ENCODE measurements at places on chromosomes 2 and 18.

GRCh38 chr2:25905126-25905525 is 26.8 kb upstream of the ASXL2 start:
- no peak for DNase-seq

DNA sequence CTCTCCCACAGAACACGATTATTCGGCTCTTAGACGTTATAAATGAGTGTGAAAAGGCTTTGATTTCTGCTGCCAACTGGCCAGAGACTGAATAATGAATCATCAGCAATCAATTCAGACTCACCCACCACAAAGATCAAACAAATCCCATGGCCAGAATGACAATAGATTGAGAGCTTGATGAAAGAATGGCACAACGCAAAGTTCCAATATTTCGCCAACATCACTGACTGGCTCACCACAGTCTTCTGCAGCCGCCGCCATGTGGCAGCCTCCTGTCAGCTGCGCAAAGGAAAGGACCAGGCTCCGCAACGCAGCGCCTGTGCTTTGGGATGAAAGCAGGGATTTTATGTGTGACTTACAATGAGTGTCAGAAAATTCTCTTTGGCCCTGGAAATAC is 104.4 kb upstream of the SOX11 start:
- no peak for DNase-seq

GRCh38 chr2:226554701-226555100 is 244.9 kb downstream of the IRS1 start:
- DNase-seq, result no peak

DNA sequence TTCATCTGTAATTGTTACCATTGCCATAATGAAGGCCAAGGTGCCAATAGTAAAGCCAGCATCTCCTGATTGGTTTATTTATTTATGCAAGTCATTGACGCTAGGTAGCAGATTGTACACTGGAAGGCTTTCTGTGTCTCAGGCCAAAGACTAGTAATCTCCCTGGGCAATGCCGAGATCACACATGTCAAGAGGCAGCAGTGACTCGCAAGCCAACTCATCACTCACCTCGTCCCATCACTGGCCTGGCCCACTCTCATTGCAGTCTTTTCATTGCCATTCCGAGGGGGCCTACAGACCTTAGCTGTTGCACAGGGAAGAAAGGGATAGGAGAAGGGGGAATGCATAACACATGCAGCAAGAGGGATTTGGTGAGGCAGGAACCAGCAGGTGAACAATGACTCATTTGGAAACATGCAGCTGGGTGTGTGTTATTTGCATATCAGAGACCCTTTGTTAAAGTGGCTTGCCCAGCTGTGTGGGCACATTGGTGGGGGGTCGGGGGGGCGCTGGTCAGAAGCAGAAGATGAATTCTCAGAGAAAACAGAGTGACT is 448.7 kb upstream of the HNRNPA3 start:
- no peak for DNase-seq

- DNase-seq, result no peak
Observed at GRCh38 chr2:164335947-164336346, 285.3 kb downstream of the GRB14 start.

DNA sequence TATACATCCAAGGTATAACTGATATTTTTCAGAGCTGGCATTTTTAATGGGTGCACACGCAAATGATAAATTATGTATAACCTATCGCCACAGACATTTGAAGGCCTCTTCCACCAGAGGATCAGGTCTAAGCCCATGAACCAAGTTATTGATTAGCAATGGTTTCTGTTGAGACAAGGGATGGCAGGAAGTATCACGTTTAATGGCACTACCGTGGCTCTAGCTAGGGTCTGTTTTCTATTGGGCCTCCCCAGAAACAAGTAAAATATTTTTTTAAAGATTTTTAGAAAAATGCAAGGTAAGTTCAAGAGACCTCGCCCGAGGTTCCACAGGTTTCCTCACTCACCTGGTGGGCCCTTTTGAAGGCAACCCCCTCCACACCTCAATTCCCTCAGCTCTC is 667 bp downstream of the GFPT1 start:
- peak; percentile 17 for DNase-seq

GRCh38 chr2:130759906-130760753 is 4.8 kb downstream of the AMER3 start:
- no peak for DNase-seq

DNA sequence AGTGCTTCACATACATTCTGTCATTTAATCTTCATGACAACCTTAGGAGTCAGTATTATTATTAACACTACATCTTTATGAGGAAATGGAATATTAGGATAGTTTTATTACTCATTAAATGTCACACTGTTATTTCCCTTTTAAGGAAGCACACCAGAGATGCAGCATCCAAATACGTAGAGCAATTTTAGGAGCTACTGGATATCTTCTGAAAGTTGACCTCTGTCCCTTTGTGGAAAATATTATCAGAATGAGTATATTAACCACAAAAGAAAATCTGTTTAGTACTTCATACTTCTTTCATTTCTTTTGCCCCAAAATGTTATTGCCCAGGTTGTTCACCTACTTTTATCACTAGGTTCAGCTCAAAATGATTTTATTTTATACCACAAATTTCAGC is 72.9 kb upstream of the APCDD1 start:
- no peak for DNase-seq

DNA sequence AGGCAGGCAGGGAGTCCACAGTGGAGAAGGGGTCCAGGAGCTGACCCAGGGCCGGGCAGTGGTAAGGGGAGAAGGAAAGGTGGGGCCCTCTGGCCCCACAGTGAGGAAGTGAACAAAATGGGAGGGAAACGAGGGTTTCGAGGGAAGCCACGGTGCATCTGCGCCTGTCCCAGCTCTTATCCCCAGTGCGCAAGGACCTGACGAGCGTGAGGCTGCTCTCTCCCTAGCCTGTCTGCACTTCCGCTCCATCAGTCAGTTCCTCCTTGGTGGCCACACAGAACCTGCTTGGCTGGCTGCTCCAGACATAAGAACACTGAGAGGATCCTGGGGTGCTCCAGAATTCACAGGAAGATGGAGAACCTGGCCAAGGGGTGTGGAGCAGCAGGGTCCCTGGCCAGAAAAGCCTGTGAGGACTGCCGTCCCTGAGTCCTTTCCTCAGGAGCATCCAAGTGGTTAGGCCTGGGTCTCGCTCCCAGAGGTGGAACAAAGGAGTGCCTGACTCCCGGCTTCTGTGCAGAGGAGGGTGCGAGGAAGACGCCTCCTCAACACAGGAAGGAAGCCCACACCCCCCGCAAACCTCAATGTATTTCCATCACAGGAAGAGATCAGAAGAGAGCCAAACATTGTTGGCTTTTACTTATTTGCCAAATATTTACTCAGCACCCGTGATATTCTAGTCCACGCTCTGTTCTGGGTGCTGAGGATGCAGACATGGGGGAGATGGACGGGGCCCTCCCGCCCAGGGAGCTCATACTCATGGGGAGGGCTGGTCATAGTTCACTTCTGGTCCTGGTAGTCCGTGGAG is 43.7 kb upstream of the SEMA4C start:
- DNase-seq, result no peak

- DNase-seq, result peak; percentile 66
Observed at GRCh38 chr18:58552057-58552461, 76.8 kb downstream of the ALPK2 start.

DNA sequence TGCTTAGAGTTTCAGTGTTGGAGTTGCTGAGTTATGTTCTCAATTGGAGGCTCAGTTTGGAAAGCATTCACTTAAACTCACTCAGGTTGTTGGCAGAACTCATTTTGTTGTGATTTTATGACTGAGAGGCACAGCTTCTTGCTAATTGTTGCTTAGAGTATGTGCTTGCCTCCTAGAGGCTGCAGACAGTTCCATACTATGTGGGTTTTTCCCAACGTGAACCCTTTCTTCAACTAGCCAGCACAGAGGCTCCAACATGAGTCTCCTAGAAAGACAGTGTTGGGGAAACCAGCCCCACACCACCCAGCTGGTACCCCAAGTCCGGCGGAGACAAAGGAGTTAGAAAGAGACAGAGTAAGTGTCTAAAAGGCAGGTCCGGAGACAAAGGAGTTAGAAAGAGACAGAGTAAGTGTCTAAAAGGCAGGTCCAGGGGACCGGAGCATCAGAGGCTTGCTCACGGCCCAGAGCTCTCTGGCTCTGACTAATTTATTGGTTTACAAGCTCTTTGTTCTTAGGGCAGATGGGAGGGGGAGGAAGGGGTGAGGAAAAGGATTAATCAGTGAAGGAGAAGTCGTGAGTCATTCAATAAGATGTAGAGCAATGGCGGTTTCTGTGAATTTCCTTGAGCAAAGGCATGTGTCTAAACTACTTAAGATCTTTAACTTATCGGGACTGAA is 999.7 kb upstream of the LRRTM1 start:
- peak; percentile 37 for DNase-seq

GRCh38 chr2:98505311-98505808 is 60.7 kb downstream of the INPP4A start:
- no peak for DNase-seq

GRCh38 chr18:54284535-54284934 is 15.2 kb downstream of the POLI start:
- DNase-seq, result no peak

DNA sequence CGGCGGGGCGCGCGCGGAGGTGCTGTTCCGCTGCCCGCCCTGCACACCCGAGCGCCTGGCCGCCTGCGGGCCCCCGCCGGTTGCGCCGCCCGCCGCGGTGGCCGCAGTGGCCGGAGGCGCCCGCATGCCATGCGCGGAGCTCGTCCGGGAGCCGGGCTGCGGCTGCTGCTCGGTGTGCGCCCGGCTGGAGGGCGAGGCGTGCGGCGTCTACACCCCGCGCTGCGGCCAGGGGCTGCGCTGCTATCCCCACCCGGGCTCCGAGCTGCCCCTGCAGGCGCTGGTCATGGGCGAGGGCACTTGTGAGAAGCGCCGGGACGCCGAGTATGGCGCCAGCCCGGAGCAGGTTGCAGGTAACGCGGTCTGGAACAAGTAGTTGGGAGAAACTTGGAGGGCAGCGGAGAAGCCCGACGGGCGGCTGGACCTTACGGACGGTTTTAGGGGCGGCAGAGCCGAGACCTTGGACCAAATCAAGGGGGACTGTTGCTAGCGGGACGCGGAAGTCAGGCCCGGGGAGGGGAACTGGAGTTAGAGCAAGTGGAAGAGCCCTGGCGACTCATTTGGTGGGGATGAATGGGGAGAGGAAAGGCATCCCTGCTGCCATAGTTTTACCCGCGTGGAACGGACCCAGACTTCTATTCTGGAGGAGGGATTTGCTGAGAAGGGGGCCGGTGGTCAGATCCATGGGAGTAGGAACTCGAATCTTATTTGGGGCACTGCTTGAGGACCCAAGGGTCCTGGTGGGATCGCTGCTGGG is 573 bp downstream of the IGFBP2 start:
- DNase-seq, result no peak

GRCh38 chr18:38243291-38243690 is 677.7 kb upstream of the CELF4 start:
- no peak for DNase-seq

DNA sequence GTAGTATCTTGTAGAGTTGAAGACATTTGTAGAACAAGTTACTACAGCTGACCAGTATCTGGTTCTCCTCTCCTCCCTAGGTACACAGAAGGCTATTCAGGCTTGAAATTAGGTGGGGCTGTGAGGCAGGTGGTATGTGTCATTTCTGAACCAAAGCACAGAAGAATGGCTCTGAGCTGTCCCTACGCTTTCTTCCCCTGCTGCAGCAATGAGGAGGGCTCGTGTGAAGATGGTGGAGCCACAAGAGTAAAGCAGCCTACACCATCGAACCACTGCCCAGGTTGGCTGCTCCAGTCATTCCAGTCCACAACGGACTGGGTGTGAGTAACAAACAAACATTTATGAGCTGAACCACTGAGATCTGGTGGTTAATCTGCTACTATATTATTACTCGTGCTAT is 148.9 kb downstream of the DTNB start:
- DNase-seq, result no peak

GRCh38 chr2:204899983-204900382 is 354.7 kb downstream of the PARD3B start:
- DNase-seq, result no peak

DNA sequence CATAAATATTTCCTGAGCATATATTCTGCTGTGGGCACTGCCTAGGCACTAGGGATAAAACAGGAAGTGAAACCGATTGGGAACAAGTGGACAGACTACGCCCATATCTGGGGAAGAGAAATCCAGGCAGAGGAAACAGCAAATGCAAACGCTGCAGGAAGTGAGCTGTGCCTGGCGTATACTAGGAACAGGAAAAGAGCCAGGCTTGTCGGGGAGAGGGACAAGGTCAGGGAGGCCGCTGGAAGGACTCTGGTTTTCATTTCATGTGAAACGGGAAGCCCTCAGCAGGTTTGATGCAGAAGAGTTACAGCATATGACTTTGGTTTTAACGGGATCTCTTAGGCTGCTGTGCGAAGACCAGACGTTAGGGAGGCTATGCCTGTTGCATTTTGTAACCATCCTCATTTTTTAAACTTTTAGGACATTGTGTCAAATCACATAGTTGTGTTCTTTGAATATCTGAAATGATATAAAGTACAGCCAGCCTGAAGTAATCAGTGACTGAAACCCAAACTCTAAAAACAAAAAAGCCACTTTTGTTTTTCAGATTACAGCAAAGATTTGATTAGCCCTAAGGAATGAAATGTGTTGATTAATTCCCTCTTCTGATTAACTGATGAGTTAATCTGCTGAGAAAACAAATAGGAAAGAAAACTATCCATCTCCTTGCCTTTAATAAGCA is 110.2 kb upstream of the PIEZO2 start:
- DNase-seq, result no peak

- DNase-seq, result peak; percentile 59
Observed at GRCh38 chr2:10048501-10049171, 5.3 kb downstream of the KLF11 start.

DNA sequence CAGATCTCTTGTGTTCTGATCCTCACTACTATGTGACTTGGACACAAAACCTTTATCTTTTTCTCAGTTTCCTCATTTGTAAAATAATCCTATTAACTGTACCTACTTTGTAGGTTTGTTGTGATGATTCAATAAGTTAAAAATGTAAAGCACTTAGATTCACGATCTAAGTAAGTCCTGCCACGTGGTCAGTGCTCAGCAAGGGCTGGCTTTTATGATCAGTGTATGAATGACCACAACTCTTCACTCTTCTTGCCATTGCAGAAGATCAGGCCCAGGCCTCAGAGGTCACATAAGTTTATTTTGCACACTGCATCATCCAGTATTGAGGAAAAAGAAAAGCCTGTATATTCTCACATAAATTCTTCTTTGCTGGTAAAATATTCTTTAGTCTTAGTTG is 1192.5 kb upstream of the ACVR2A start:
- DNase-seq, result no peak

DNA sequence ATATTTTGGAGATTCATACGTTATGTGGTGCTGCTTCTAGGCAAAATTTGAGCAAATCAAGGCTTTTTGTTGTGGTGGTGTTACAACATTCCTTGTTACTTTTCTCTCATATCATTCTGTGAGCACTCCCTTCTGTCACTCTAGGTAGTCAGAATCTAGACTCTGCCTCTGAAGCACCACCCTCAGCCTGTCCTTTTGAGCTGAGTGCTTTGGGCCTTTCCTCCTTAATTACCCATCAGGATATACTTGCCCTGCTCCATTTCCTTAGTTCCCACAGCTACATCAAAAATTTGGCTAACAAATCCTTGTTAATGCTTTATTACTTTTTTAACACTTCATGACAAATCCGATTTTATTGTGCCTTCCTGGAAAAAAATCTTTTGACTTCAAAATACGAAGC is 289.6 kb downstream of the CALCRL start:
- DNase-seq, result no peak

GRCh38 chr2:153311432-153311831 is 167.1 kb downstream of the RPRM start:
- no peak for DNase-seq

All from kidney glomerular epithelial cell (primary cell).